Uterus (tissue), 4 donors: ENCODE measurements at places on chromosomes 6 and 20. TPM values are rescaled to one million over a fixed set of nuclear protein-coding genes. Genes with fewer than 3 reads are reported as not detected.

DNA sequence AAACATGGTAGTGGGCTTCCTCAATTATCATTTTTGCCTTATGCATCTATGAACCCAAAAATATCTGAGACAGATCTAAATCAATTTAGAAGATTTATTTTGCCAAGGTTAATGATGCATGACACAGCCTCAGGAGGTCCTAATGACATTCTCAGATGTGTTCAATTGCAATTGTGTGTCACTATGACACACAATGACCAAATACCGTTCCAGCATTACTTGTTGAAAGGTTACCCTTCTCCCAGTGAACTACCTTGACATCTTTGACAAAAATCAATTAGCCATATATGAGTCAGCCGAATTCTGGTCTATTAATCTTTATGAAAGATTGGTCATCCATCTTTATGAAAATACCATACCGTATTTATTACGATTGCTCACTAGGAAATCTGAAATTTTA is 592.5 kb upstream of the GJE1 start:
- H3K27ac ChIP-seq, result no peak overlapping the region
- no peaks in the 10 kb centered on the region for H3K4me1 ChIP-seq
- no peak overlapping the region for H3K4me3 ChIP-seq
- no peaks in the 10 kb centered on the region for H3K36me3 ChIP-seq

- DNase-seq, result no peak
- no peaks in the 10 kb centered on the region for H3K4me1 ChIP-seq
- no peak overlapping the region for H3K27ac ChIP-seq
Measured at GRCh38 chr20:10793766-10794165, 120.0 kb upstream of the JAG1 start.

DNA sequence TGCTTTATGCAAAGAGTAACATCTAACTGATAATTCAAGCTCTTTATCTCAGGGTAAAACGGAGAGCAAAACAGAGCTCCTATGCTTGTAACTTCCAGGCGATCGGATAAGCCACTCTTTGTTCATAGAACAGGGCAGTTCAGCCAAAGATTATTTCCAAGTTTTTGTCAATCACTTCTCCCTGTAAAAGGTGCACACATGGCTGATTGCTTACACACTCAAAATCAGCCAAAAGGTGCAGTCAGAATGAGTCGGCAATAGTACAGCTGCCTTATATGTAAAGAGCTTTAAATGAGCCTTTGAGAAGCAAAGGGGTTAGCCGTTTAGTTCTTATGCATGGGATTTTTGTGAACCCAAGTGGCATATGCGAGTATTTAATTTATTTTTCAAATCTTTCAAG is 449.6 kb upstream of the POU3F2 start:
- H3K27me3 ChIP-seq, result no peaks in the 10 kb centered on the region
- H3K36me3 ChIP-seq, result no peaks in the 10 kb centered on the region
- no peak overlapping the region for H3K4me3 ChIP-seq
- DNase-seq, result no peak
- H3K27ac ChIP-seq, result no peak overlapping the region

Gene ZNF318
- total RNA-seq, result 3.8 TPM

DNA sequence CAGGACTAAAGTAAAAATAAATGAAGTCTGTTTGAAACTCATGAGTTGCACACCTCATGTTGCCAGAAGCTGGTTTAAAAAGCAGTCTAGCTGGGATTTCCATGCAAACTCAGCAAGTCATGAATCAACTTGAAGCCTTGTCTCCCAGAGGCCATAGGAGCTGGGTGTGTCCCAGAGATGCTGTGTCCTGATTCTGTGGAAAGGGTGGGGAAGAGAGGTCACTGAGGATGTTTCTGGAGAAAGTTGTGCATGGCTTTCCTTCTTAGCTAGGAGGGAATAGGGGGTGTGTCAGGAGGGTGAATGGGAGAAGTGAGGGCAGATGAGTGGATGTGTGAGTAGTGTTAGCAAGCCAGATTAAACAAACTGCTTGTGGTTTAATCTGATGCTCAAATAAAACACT is 111.3 kb downstream of the ADAT2 start:
- H3K4me1 ChIP-seq, result no peaks in the 10 kb centered on the region
- H3K27ac ChIP-seq, result no peak overlapping the region
- H3K36me3 ChIP-seq, result no peaks in the 10 kb centered on the region

- no peaks in the 10 kb centered on the region for H3K27me3 ChIP-seq
- no peaks in the 10 kb centered on the region for H3K4me1 ChIP-seq
- H3K27ac ChIP-seq, result no peak overlapping the region
- H3K4me3 ChIP-seq, result no peak overlapping the region
Measured at GRCh38 chr6:149441740-149442139, 41.7 kb downstream of the SUMO4 start.

DNA sequence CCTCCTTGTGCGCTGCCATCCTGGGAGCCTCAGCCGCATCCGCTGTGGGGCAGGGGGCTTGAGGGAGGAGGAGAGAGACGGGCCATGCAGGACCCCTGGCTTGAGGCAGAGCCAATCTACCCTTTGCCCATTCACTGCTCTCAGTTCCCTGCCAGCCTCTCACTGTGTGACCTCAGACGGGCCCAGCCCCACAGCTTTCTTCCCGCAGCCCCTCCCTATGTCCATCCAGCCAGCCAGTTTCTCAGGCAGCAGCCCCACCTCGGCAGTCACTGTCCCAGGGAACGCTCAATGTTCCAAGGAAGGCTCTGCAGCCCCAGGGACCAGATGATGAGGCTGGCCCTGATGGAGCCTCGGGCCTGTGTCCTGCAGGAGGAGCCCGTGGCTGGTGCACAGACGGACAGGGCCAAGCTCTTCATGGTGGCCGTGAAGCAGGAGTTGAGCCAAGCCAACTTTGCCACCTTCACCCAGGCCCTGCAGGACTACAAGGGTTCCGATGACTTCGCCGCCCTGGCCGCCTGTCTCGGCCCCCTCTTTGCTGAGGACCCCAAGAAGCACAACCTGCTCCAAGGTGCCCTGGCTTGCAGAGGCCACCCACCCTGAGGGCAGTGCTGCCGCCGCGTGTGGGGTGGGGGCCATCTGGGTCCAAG is 3.9 kb upstream of the TNFRSF6B start:
- H3K27ac ChIP-seq, result peak overlapping the region; percentile 3
- DNase-seq, result peak; percentile 23
- H3K4me1 ChIP-seq, result no peaks in the 10 kb centered on the region
- H3K4me3 ChIP-seq, result no peak overlapping the region

- H3K27me3 ChIP-seq, result no peaks in the 10 kb centered on the region
- no peaks in the 10 kb centered on the region for H3K36me3 ChIP-seq
- H3K4me3 ChIP-seq, result peak overlapping the region; percentile 3
- peak; percentile 56 for DNase-seq
- peak overlapping the region; percentile 86 for H3K27ac ChIP-seq
Measured at GRCh38 chr6:107690643-107691061, 133.5 kb downstream of the SCML4 start.

Gene KIF13A
- 21.2 TPM for total RNA-seq

Gene MEI4
- total RNA-seq, result not detected

- no peak overlapping the region for H3K27ac ChIP-seq
- H3K4me1 ChIP-seq, result no peaks in the 10 kb centered on the region
- no peaks in the 10 kb centered on the region for H3K36me3 ChIP-seq
- no peak for DNase-seq
- H3K4me3 ChIP-seq, result no peak overlapping the region
Measured at GRCh38 chr20:34834459-34834893, 9.0 kb upstream of the NCOA6 start.

Gene ECT2L
- total RNA-seq, result 1.5 TPM

GRCh38 chr6:20334334-20334733 is 67.3 kb upstream of the E2F3 start:
- no peaks in the 10 kb centered on the region for H3K36me3 ChIP-seq
- H3K27ac ChIP-seq, result no peak overlapping the region
- DNase-seq, result no peak
- H3K4me1 ChIP-seq, result no peaks in the 10 kb centered on the region
- no peaks in the 10 kb centered on the region for H3K27me3 ChIP-seq

DNA sequence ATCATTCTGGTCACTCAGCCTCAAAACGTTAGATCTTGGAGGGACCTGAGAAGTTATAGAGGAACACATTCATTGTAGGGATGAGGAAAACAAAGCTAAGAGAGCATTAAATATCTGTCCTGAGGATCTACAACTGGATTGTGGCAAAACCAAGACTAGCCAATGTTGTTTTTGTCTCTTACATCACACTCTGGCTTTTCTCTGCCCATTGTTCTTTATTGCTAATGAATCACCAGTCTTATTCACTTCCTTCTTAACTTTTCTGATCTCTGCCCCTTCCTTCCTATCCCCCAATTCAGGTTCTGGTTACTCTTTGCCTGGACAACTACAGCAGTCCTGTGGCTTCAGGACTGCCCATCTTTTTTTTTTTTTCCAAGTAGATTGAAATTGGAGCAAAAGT is 57.0 kb upstream of the PREP start:
- DNase-seq, result no peak
- H3K4me1 ChIP-seq, result no peaks in the 10 kb centered on the region

Gene C6orf163
- total RNA-seq, result not detected

DNA sequence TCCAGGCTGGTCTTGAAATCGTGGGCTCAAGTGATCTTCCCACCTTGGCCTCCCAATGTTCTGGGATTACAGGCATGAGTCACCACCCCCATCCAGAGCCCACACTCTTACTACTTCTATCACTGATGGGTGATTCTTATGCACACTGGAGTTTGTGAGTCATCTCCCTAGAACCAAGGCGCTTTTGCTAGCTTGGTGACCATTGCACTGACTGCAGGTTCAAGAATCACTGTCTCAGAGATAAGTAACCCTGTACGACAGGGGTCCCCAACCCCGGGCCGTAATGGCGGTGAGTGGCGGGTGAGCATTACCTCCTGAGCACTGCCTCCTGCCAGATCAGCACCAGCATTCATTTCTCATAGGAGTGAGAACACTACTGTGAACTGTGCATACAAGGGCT is 118.8 kb downstream of the MAP3K7 start:
- H3K36me3 ChIP-seq, result no peaks in the 10 kb centered on the region
- DNase-seq, result no peak
- no peaks in the 10 kb centered on the region for H3K4me1 ChIP-seq
- H3K27me3 ChIP-seq, result no peaks in the 10 kb centered on the region

- no peaks in the 10 kb centered on the region for H3K27me3 ChIP-seq
- H3K4me3 ChIP-seq, result no peak overlapping the region
- H3K36me3 ChIP-seq, result no peaks in the 10 kb centered on the region
Measured at GRCh38 chr20:18213002-18213401, 75.3 kb upstream of the ZNF133 start.

Gene RIPOR2
- total RNA-seq, result 29.0 TPM

DNA sequence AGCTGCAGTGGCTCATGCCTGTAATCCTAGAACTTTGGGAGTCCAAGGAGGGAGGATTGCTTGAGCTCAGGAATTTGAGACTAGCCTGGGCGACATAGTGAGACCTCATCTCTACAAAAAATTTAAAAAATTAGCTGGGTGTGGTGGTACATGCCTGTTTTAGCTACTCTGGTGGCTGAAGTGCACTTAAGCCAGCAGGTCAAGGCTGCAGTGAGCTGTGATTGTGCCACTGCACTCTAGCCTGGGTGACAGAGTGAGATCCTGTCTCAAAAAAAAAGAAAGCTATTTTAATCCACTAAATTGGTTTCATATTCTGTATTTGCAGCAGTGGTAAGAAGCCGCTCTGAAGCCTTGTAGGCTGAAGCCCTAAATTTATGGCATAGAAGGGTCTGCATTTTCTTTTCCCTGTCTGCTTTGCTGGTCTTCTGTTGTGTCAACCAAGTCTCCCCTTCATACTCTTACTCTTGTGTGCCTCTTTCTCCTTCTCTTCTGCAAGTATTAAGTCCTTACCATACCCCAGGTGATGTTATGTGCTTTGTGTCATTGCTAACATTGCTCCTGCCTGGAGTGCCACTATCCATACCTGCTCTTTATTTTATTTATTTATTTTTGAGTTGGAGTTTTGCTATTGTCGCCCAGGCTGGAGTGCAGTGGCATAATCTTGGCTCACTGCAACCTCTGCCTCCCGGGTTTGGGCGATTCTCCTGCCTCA is 70.9 kb downstream of the MYO6 start:
- no peaks in the 10 kb centered on the region for H3K27me3 ChIP-seq
- no peak overlapping the region for H3K27ac ChIP-seq
- no peaks in the 10 kb centered on the region for H3K4me1 ChIP-seq

GRCh38 chr6:75412969-75413662 is 80.5 kb downstream of the FILIP1 start:
- H3K27ac ChIP-seq, result no peak overlapping the region
- H3K4me3 ChIP-seq, result no peak overlapping the region
- H3K27me3 ChIP-seq, result no peaks in the 10 kb centered on the region
- DNase-seq, result no peak
- H3K36me3 ChIP-seq, result no peaks in the 10 kb centered on the region

GRCh38 chr20:15976047-15976736 is 597.1 kb downstream of the KIF16B start:
- H3K4me3 ChIP-seq, result no peak overlapping the region
- no peak overlapping the region for H3K27ac ChIP-seq
- H3K4me1 ChIP-seq, result no peaks in the 10 kb centered on the region
- DNase-seq, result no peak
- H3K36me3 ChIP-seq, result no peaks in the 10 kb centered on the region

DNA sequence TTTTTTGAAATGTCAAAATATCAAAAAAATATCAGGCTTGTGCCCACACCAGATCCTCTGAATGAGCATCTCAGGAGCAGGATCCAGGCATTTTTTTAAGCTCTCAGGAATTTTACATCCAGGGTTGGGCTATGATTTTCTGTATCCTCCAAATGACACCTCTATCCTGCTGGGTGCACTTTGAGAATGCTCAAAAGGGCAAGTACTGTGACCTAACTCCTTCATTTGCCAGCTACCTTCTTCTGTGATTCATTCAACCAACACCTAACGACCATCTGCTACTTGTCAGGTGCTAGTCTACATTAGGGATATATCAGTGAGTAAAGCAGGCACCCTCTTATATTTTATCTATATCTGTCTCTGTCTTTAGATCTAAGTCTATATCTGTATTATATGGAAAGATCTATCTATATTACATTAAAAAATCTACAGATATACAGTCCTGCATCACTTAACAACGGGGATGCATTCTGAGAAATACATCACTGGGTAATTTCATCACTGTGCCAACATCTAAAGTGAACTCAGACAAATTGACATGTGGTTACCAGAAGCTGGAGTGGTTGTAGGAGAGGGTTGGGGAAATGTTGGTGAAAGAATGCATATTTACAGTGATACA is 131.6 kb downstream of the KIF16B start:
- H3K27me3 ChIP-seq, result no peaks in the 10 kb centered on the region
- H3K4me1 ChIP-seq, result no peaks in the 10 kb centered on the region
- DNase-seq, result no peak

- no peaks in the 10 kb centered on the region for H3K4me1 ChIP-seq
- H3K27ac ChIP-seq, result peak overlapping the region; percentile 97
- H3K27me3 ChIP-seq, result no peaks in the 10 kb centered on the region
- H3K36me3 ChIP-seq, result no peaks in the 10 kb centered on the region
- peak overlapping the region; percentile 71 for H3K4me3 ChIP-seq
Measured at GRCh38 chr6:138403324-138403800, 661 bp upstream of the HEBP2 start.

Gene EEF1A2
- total RNA-seq, result not detected

Gene FKBP1C
- total RNA-seq, result not detected
